DMS 273 treated with DMSO at 0.1 percent for 48 hours (cell line): ENCODE measurements at places on chromosomes 16 and 17.

- peak; percentile 27 for DNase-seq
These were observed 25.7 kb downstream of the ARHGAP23 start for GRCh38 chr17:38453951-38454421.

DNA sequence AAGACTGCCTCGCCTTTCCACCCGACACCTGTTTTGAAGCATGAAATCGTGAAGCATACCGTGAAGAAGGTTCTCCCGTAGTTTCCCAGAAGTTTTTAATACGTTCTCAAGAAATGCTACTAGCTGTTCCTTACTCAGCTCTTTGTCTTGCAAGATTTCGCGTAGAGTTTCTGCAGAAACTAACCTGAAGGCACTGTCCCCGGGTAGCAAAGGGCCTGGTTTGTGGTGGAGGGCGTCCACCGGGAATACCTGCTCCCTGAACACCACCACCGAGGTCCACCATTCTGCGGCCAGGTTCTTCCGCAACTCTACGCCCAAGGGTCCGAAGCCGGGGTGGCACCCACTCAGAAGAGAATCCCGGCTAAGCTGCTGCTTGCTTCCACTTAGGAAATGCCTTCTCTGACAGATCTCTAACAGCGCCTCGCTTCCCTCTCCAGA, 487 bp downstream of the POLG2 start:
- no peak for DNase-seq

DNA sequence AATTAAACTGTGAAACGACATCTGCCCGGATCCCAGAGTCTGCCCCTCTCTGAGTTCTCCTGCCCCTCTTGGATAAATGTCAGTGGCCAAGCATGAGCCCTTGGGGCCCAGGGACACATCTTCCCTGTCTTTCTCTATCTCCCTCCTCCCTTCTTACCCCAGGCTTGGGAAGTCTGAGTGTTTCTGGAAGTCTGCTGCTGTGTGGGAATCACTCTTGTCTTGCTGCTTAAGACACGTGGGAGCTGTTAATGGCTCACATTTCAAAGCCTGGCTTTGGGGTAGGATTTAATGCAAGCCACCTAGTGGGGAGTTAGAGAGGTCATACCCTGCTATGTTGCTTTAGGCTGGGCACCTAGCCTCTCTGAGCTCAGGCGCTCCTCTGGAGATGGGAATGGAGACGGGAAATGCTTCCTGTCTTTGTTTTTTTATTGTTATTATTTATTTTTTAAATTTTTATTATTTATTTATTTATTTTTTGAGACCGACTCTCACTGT, 218.5 kb upstream of the CIBAR2 start:
- peak; percentile 78 for DNase-seq

DNA sequence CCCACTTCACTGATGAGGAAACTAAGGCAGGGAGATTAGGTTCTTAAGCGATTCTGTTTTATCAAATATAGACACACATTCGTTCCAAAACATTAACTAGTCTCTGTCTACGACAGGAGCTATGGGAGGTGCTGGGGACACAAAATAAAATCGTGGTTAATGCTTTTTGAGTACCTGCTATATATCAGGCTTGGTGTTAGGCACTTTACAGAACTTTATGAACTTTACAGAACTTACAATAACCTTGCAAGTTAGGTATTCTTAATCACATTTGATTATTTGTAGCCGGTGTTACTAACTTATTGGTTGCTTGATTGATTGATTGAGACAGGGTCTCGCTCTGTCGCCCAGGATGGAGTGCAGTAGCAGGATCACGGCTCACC, 538 bp upstream of the HEATR3 start:
- DNase-seq, result no peak

DNA sequence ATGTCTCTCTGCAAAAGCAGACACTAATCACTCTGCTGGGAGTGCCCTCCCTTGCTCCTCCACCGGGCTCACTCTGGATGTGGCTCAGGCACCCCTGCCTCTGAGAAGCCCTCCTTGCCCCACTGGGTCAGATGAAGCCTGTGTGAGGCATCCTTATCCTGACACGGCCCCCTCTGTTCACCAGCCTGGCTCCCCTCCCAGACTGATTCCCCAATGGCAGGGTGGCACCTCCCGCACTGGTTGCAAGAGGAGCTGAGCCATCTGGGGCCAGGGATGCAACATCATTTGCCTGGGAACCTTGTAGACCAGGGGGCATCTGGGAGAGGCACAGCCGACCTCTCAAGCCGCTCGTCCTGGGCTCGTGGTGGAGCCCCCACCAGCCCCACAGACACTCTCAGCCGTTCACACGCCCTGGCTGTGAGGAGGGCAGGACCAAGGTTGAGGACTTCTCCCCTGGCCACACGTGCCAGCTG, 6.7 kb downstream of the SMTNL2 start:
- DNase-seq, result no peak
